ENCODE measurements at places on chromosomes 11 and 22.
A peak's percentile ranks its signal among the peaks of the same experiment; 100 is the strongest.

- DNase-seq, result no peak
These were observed 123.4 kb downstream of the CSNK2A3 start for GRCh38 chr11:11229647-11230046.

GRCh38 chr22:47801541-47802245 lies 1039.2 kb downstream of the TBC1D22A start:
- no peak for DNase-seq

GRCh38 chr22:22197993-22198402 lies 46.6 kb upstream of the VPREB1 start:
- DNase-seq, result peak; percentile 52

DNA sequence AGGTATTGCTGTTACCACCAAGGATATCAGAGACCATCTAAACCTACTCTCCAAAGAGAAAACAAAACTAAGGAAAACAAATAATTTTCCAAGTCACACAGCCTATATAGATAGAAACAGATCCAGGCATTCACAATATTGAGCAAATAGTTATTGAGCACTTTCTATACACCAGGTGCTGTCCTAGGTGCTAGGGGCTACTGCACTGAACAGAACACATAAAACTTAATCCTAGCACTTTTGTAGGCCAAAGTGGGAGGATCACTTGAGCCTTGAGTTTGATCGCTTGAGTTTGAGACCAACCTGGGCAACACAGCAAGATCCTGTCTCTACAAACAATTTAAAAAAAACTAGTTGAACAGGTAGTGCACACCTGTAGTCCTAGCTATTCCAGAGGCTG lies 44.6 kb downstream of the SERGEF start:
- DNase-seq, result no peak

GRCh38 chr11:58392746-58393145 lies 13.9 kb downstream of the OR5B3 start:
- DNase-seq, result no peak

DNA sequence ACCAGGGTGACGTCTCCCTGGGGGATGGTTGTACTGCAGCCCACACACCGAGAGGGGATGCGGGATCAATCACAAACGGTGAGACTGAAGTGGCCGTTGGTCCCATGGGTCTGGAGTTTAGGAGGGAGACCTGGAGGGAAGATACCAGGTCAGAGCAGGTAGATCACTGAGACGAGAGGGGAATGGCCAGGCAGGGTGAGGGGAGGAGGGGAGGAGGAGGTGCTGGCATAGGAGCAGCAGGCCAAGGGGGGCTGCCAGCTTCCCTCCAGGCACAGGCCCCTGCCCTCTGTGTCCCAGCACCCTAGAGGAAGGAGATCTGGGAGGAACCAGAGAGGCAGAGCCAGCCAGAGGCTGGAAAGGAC lies 7.0 kb downstream of the MAPK8IP2 start:
- no peak for DNase-seq

GRCh38 chr11:74638869-74639268 lies 46.5 kb downstream of the POLD3 start:
- DNase-seq, result no peak

DNA sequence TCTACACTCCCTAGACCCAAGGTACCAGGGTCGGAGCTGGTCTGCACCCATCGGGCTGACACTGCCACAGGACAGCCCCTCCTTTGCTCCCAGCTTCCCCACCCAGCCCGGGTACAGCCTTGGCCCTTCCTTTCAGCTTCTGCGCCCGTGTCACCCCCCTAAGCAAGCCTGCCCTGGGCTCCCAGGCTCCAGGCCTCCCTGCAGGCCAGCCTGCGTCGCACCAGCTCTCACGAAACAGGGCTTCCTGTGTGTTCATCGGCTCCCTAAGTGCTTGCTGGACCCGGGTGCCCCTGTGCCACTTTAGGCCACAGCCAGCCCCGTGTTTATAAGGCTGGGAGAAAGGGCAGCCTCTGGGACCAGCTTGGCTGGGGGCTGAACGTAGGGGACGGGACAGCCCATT lies 21.1 kb downstream of the FLRT1 start:
- DNase-seq, result no peak

DNA sequence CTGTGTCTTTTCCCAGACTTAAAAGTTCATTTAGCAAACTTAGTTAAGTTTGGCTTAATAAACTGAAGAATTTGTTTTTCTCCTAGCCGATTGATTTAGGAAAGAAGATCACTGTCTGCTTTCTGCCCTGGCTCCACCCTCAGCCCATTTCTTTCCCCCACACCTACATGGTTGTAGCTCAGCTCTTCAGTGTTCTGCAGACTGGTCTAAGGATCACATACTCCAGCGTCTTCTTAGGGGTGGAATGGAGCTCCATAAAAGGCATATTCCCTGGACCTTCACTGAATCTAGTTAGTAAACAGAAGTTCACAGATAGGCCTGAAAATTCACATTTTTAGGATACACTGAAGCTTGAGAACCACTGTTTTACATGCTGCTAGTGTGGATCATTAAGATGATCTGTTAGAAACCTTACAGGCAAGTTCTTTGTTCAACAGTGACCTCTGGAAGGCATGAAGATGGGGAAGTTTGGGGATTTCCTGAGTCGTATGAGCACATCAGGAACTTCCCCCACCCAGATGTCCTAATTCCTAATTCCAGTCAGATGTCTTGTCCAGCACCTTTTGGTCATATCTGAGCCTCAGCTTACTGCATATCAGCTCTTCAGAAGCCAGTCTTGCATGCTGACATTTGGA lies 16.8 kb downstream of the PIWIL4 start:
- no peak for DNase-seq

DNA sequence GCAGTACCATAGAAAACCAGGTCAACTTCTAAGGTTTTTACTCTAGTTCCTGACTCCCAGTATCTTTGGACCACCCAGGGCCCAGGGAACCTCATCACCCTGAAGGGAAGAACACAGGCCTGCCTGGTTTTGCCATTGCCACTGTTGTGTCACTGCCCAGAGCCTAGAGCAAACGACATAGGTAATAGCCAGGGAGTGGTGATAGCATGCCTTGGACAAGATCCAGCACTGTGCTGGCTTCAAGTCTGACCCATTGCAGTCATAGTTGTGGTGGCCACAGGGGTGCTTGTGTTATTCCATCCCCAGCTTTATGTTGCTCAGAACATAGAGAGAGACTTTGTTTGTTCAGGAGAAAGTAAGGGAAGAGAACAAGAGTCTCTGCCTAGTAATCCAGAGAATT lies 2310.2 kb downstream of the LRRC4C start:
- DNase-seq, result no peak

DNA sequence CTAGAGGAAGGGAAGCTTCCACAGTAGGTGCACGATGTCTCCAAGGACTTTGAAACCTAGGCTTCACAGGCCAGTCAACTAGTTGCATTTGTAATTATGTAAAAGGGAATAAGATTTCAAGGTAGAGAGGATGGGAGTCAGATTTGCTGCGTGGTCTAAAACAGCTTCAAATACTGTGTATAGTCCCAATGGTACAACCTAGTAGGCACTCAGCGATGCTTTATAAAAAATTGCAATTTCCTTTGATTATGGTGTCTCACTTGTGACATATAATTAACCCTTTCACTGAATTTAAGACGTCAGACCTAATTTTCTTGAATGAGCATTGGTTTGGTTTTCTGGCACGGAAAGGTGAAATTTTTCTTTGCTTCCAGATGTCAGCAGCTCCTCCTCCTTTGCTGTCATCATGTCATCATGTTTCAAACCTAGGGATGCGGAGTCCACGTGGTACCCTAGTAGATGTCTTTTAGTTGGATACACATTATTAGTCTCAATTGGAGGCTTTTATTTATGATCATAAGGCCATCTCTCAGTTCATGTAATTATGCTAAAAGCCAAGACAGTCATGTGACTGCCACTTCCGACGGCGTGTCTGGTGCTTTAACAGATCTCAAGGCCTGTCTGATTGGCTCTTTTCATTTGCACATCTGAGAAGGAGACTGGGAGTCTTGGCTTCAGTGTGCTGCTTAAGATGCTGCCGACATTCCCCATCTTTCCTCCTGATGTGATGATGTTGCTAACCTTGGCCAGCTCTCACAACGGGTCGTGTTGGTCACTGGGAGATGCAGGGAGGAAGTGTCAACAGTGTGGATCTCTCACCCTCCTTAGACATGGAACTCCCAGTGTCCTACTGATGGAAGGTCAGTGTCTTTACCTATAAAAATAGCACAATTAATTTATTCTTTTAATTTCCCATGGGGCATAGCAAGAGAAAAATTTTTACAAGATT lies 134.0 kb downstream of the HIPK3 start:
- no peak for DNase-seq

DNA sequence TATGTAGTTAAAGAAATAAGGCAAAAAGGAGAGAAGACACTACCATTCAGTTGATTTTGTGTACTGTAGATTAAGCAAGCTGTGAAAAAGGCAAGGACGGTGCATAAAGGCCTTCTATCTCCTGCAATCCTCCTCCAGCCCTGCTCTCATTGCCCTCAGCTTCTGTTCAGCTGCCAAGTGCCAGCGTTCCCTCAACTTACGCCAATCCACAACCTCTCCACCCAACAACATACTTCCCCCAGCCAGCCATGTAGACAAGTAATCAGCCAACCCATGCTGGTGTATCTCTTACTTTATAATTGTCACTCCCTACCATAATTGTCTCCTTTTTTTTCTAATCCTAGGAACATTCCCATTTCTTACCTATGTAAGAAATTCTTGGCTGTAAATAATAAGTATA lies 30.1 kb upstream of the ANO5 start:
- DNase-seq, result no peak

GRCh38 chr11:122863704-122864326 lies 18.7 kb upstream of the JHY start:
- peak; percentile 56 for DNase-seq

DNA sequence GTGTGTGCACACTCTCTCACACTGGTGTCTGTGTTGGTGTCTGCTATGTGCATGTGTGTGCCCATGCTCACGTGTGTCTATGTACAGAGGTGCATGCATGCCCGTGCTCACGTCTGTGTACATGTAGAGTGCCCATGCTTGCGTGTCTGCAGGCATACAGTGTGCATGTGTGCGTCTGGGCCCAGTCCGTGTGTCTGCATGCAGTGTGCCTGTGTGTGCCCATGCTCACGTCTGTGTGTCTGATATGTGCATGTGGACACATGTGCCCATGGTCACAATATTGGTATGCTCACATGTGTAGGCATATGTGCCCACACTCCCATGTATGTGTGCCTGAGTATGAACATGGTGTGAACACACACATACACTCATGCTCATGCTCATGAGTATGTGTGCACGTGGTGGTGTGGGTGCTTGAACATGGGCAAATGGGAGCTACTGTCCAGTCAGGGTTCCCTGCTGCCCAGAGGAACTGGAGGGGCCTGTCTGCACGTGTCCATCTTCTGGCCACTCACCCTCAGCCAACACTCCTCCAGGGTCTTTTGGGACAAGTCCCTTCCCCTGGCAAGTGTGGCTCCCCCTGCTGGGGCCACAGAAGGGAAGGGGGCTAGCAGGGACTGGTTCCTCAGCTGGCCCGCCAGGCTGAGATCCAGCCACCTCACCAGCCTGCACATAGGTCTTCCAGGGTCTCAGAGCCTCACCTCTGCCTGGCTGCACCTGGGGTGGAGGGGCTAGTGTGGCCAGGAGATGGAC lies 7.3 kb upstream of the TBX1 start:
- no peak for DNase-seq

DNA sequence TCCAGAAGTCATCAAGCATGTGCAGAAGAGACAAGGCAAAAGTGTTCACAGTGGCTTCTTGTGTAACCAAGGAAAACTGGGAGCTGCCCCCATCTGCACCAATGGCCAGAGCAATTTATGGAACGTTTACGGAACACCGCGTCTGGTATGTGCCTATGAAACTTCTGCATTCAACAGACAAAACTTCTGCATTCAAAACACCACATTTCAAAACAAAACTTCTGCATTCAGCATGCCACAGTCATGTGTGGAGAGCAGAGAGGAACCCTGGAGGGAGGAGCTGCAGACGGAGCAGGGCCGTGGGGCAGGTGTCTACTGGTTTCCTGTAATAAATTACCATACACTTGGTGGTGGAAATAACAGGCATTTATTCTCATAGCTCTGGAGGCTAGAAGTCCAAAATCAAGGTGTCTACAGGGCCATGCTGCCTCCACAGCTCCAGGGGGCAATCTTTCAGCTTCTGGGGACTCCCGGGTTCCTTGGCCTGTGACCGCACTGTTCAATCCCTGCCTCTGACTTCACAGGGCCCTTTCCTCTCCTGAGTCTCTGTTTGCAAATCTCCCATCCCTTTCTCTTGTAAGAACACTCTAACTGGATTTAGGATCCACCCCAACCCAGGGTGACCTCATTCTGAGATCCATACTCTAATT lies 32.2 kb downstream of the RPL3 start:
- DNase-seq, result peak; percentile 66

DNA sequence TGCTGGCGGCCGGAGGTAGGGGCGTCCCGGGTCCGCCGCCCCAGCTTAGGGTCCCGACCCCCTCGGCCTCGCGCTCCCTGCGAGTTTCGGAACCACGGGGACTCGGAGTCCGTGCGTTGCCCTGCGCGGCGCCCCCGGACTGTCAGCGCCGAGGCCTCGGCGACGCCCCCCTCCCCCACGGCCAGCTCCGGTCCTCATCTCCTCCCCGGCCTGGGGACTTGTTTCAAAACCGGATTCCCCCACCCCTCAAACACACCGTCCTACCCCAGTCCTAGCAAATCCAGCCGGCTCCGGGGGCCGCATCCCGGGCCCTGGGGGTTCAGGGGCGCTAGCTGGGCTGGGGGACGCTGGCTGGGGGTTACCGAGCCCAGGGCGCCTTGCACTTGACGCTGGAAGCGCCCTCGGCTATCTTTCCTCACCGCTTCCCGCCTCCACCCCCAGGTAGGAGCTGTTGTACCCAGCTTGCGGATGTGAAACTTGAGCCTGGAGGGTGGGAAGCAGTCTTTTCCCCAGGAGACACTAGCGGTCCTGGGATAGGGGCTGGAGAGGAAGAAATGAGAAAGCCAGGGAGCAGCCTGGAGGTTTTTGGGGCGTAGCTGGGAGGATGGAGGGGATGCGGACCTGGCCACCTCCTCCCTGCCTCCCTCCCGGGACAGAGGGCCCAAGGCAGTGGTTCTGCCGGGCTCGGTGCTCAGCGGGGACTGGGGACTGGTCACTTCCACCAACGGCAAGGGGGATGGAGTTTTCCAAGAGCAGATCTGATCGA lies 550 bp downstream of the FBLN1 start:
- DNase-seq, result no peak

DNA sequence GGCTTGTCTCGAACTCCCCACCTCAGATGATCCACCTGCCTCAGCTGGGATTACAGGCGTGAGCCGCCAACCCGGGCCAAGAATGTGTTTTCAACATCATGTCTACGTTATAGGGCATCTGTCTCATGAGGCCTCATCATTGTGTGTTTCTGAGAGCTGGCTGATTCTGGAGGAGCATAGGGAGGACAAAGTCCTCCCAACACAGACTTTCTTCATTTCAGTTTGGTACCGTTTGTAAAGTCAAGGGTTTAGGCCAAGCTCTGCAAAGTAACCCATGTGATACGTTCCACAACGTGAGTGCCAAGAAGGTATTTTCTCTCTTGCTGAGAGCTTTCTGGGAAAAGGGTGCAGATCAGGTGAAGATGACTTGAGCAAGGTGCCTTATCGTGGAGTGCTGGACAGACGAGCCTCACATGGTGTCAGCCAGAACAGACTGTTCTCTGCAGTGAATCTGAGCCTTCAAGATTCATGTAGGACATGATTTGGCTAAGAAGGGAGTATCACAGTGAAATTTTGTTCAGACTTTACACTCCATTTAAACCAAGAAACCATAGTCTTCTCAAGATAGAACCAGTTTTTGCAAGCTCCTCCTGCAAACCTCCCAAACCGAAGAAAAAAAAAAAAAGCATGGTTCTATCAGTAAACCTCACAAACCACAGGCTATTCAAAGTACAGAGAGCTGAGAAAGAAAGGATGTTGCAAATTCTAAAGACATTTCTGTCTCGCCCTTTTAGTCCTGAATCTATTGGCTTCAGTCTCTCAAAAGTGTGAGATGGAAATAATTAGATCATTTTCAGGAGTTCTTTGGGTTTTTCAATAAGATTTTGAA lies 71.7 kb downstream of the DBX1 start:
- DNase-seq, result no peak

Measured in B cell (primary cell).